Mucosa of gallbladder (tissue), 1 donor: ENCODE measurements at places on chromosomes 3 and 15. TPM values are rescaled to one million over a fixed set of nuclear protein-coding genes. Genes with fewer than 3 reads are reported as not detected.

GRCh38 chr15:63299943-63300575 is 22.7 kb downstream of the APH1B start:
- no peak for DNase-seq

GRCh38 chr3:78875851-78876250 is 891.9 kb downstream of the ROBO1 start:
- DNase-seq, result no peak

Gene FBXO40
- 0.03 TPM for total RNA-seq

Gene CFAP91
- total RNA-seq, result 6.7 TPM

DNA sequence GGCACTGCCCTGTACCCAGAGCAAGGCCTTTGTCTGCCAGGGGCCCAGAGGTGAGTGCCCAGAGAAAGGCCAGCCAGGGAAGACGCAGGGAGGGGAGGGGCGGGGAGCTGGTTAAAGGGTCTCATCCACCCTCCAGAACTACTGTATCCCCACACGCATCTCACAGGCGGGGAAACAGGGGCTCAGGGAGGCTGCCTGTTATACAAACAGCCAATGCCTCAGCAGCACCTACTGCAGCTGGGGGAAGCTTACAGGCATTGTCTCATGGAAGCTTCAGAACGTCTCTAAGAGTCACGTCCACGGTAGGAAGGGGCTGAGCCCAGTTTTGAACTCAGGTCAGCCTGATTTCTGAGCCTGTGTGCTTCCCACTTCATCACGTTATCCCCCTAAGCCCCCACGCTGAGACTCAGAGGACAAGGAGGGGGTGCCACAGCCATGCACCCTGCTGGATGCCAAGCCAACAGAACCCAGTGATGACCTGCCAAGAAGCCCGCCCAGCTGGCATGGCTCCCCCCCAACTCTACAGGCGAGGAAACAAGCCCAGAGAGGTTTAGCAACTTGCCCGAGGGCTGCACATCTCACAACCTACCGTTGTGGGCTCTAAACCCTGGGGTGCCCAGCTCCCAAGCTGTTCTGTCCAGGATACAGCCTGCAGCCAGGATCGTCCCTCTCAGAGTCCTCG is 54.5 kb downstream of the IQSEC1 start:
- no peak for DNase-seq

Gene SOX2
- 0.55 TPM for total RNA-seq

Gene CELSR3
- 0.75 TPM for total RNA-seq

- DNase-seq, result no peak
Measured at GRCh38 chr3:37471425-37471824, 297.0 kb upstream of the LRRFIP2 start.

Gene PLA1A
- 1.6 TPM for total RNA-seq
